Epithelial cell of prostate (primary cell): ENCODE measurements at places on chromosomes 16 and 17.

- DNase-seq = no peak
Measured at GRCh38 chr17:61335105-61335844, 64.4 kb upstream of the TBX2 start.

DNA sequence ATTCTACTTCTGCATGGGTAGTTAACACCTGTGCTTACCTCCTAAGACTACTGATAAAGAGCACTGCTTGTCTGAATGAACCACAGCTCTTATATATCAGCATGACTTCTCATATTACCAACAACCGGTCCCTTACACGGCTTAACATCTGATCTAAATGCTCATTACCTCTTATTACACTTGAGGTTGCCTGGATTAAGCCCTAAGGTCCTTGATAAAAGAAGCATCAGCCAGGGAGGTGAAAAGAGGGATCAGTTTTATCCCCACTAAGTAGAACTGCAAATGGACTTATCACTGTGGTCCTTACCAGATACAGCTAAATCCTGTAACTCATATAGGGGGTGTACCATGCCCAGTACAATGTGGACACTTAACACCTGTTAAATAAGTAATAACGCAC lies 8.2 kb upstream of the RSKR start:
- DNase-seq = no peak

- no peak for DNase-seq
Measured at GRCh38 chr16:50275428-50276325, 9.3 kb downstream of the ADCY7 start.

GRCh38 chr17:55186937-55187770 lies 77.6 kb upstream of the HLF start:
- DNase-seq = no peak

DNA sequence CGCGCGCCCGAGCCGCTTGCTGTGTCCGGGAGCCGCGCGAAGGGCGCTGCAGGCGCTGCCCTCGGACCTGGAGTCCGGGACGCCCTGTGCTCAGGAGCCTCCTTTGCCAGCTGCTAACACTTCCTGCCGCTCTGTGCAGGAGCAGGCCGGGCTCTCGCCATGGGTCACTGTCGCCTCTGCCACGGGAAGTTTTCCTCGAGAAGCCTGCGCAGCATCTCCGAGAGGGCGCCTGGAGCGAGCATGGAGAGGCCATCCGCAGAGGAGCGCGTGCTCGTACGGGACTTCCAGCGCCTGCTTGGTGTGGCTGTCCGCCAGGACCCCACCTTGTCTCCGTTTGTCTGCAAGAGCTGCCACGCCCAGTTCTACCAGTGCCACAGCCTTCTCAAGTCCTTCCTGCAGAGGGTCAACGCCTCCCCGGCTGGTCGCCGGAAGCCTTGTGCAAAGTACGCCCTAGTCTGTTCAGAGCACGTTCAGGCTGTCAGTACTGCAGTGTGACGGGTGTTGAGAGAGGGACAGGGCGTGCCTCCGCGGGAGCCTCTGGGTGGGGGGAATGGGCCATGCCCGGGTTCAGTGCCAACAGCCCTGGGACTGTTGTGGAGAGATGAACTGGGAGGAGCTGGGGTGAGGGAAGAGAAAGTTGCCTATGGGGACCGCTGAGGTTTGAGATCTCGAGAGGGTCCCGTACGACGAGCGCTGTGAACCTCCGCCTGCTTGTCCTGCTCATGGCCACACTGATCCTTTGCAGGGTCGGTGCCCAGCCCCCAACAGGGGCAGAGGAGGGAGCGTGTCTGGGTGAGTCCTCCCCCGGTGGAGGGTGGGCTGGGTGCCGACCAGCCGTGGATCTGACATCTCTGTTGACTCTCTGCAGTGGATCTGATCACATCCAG lies 1.3 kb downstream of the ZNF276 start:
- peak; percentile 62 for DNase-seq

GRCh38 chr17:57016071-57016763 lies 38.3 kb downstream of the SCPEP1 start:
- no peak for DNase-seq

DNA sequence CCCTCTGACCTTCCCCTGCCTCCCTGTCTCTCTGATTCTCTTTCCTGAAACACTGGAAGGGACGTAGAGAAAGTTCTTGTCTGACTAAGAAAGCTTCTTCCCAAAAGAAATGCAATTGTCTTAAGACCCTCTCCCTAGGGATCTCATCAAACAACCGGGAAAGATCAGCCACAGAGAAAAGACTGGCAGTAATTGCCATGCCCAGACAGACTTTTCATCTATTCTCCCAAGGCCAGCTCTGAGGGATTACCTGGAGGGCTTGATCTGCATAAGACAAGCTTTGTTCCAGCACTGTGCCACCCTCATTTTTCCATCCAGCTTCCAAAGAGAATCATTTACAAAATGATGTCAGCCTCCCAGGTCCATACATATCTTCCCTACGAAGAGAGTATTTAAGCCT lies 38.8 kb upstream of the HS3ST3A1 start:
- no peak for DNase-seq

- no peak for DNase-seq
Measured at GRCh38 chr17:82064433-82065192, 991 bp downstream of the DUS1L start.
